HuH-7.5 (cell line): ENCODE measurements at places on chromosomes 16 and 17.

GRCh38 chr17:17435323-17435722 lies 41.5 kb upstream of the MED9 start:
- no peak for DNase-seq

DNA sequence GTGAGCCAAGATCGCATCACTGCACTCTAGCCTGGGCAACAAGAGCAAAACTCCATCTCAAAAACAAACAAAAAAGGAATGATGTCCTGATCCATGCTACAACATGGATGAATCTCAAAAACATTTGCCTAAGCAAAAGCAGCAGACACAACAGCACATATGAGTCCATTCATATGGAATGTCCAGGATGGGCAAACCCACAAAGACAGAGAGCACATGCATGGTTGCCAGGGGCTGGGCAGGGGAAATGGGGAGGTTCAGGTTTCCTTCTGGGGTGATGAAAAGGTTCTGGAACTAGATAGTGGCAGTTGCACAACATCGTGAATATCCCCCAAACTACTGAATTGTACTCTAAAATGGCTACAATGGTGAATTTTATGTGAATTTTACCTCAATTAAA lies 35.3 kb upstream of the RAI1 start:
- no peak for DNase-seq

DNA sequence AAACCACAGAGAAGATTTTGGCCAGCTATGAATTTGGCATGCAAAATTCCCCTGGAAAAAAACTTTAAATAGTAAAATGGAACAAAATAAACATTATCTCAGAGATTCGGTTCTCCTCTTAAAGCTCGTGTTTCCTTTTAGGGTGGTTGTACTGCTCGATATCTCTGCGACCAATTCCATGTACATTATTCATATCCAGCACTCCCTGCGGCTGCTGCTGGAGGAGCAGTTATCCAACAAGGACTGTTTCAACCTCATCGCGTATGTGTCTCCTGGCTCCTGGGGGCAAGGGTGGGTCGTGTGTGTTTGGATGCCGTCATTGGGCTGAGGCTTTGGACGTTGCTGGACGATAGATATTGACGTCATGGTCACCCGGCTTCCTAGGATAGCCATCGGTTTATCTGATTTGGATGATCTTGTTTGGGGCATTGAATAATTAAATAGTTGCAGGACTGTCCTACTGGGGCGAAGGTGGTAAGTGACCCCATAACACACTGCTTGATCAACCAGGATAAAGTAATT lies 33.8 kb downstream of the VWA3A start:
- no peak for DNase-seq

GRCh38 chr16:28297784-28298510 lies 5.6 kb downstream of the SBK1 start:
- no peak for DNase-seq

- DNase-seq, result no peak
Measured at GRCh38 chr16:66388350-66389139, 22.1 kb downstream of the CDH5 start.

DNA sequence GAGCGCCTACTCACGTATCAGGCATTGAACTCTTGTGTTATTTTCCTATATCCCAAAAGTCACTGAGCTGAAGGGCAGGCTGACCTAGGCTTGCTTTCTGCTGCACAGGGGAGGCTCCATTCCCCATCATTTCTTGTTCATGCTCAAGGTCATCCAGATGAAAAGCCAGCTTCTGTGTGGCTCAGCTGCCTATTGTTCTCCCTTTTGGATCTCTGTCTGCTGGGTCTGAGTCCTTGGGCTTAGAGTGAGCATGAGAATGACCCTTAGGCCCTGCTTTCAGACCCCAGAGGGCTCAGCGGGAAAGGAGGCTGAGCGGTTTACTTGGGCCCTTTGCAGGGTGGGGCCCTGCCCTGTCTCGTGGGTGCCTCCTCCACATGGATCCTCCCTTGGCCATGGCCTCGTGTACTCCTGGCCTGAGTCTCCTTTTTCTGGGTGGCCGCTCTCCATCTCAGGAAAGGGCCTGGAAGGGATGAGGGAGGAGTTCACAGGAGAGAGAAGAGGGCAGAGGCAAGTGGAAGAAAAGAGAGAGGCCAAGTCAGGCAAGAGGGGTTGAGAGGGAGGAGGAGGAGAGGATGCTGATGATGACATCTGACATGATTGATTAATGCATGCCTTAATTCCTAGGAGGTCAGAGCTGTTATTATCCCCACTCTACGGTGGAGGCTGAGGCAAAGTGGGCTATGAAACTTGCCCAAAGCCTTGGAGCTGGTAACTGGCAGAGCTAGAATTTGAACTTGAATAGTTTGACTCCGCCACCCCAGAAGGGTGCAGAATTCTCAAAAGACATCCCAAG lies 19.8 kb upstream of the MAP3K14 start:
- DNase-seq, result no peak

- DNase-seq, result no peak
Measured at GRCh38 chr17:81563861-81564586, 11.9 kb upstream of the FAAP100 start.
